ENCODE measurements at places on chromosomes 4 and X.

DNA sequence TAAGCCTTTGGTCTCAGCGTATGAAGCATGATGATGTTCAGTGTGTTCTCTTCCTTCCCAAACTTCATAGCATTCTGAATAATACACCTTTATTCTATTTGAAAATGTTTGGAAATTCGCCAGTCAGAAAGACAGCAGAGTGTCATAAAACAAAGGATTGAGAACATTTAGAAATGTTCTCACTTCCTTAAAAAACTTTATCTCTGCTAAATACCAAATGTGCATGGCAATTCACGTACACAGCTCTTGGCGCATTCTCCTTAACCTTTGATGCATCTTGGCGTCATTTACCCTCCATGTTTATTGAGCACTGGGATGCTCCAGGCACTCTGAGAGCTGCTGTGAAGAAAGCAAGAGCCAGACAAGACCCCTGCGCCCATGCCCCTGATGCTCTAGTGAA, 7.2 kb upstream of the IRF2 start:
- DNase-seq, result no peak

- DNase-seq, result no peak
These were observed 11.2 kb downstream of the TRAPPC11 start for GRCh38 chr4:183670251-183670650.

DNA sequence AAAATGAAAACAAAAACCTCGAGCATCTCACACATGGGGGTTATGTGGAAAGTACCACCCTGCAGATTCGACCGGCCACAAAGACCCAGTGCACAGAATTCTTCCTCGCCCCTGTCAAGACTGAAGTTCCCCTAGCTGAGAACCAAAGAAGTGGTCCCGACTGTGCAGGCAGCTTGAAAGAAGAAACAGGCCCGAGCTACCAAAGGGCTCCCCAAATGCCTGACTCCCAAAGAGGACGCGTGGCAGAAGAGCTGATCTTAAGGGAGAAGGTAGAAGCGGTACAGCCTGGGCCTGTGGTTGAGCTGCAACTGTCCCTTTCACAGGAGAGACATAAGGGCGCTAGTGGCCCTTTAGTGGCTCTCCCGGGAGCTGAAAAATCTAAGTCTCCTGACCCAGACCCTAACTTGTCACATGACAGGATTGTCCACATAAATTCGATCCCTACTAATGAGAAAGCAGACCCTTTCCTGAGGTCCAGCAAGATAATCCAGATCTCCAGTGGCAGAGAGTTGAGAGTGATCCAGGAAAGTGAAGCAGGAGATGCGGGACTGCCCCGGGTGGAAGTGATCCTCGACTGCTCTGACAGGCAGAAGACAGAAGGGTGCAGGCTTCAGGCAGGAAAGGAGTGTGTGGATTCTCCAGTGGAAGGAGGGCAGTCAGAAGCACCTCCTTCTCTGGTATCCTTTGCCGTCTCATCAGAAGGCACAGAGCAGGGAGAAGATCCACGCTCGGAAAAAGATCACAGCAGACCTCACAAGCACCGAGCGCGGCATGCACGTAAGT, 108.8 kb upstream of the MYOZ2 start:
- DNase-seq, result no peak

- no peak for DNase-seq
These were observed 198.0 kb upstream of the EPHA5 start for GRCh38 chr4:65868096-65868824.

DNA sequence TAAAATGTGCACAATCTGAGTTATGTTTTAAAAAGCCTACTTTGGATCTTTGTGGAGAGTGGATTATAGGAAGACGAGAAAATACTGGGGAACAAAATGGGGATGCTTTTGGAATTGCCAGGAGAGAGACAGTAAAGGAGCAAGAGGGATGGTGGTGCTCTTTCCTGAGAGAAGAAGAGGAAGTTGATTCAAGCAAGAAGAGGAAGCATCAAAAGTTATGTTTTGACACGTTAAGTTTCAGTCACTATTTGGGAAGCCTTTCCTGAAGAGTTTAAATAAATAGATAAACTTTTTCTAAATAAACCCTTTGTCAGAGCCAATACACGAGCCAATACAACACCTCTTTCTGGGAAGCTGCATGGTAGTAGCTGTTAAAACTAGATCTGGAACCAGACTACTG, 394.1 kb downstream of the GALNTL6 start:
- DNase-seq, result no peak

DNA sequence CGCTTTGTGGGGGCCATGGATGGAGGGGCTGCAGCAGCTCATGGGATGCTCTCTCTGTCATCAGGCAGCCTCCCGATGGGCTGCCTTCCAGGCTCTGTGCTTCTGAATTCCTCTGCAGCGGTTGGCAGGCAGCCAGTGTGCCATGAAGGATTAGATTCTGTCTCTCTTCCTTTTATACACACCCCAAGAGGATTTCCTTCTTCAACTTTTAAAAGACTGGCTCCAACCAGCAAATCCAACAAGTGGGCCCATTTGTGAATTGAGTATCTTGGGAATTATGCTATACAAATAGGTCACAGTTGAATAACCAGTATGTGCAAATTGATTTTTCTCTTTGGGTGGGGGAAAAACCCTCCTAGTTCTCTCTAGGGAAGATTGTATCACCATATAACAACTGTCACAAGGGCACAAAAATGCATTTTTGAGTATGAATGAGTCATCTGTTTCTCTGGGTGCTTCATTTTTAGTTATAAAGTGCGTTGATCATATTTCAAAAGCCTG, 96.8 kb upstream of the FAT1 start:
- no peak for DNase-seq

DNA sequence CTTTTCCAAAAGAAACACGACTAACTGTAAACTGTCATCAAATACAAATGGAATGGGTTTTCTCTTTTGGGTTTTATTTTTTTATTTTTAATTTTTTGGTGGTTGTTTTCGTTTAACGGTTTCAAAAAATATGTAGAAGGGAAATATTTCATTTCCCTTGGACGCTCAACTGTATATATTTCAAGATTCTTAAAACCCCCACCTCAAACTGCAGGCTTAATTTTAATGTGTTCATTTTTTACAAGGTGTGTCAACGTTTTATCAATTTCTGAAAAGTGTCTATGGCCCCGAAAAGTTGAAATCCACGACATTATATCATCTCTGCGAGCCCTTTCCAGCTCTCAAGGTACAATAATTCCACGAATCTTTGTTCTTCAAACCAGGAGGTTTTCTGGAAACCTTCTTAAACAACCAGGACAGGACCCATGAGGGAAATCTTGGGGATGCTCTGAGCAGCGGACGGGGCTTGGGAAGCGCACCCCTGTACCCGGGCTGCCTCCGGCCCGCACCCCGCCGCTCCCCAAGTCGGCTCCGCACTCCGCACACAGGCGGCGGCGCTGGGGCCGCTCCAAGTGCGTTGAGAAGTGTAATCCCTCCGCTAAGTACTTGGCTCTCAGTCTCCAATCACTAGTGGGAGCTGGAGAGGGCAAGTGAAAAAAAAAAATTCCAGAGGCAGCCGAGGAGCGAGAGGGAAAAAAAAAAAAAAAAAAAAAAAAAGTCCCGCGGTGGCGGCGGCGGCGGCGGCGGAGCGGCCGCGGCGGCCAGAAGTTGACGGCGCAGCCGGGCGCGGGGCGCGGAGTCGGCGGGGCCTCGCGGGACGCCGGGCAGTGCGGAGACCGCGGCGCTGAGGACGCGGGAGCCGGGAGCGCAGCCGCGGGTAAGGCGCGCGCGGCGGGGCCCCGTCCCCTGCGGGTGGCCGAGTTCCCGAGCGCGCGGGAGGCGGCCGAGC, at the start of gene BMPR1B:
Gene BMPR1B, plus strand, starts transcription at position 764 of the 949 bp plus-strand sequence. CDS start 346,470 bp downstream, outside the sequence.
- DNase-seq, result peak; percentile 23

DNA sequence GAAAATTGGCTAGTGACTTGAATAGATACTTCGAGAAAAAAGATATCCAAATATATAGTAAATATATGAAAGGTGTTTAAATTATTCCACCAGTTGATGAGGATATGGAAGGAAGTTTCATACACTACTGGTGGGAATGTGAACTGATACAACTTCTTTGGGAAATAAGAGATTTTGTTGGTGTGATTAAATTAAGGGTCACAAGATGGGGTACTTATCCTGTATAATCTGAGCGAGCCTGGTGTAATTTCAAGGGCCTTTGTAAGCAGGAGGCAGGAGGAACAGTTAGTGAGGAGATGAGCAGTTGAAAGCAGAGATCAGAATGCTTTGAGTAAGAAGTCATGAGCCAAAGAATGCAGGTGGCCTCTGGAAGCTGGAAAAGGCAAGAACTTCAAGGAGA, 192.2 kb downstream of the KCTD8 start:
- DNase-seq, result no peak

GRCh38 chr4:154086247-154086646, 297.4 kb upstream of the SFRP2 start:
- DNase-seq, result no peak

DNA sequence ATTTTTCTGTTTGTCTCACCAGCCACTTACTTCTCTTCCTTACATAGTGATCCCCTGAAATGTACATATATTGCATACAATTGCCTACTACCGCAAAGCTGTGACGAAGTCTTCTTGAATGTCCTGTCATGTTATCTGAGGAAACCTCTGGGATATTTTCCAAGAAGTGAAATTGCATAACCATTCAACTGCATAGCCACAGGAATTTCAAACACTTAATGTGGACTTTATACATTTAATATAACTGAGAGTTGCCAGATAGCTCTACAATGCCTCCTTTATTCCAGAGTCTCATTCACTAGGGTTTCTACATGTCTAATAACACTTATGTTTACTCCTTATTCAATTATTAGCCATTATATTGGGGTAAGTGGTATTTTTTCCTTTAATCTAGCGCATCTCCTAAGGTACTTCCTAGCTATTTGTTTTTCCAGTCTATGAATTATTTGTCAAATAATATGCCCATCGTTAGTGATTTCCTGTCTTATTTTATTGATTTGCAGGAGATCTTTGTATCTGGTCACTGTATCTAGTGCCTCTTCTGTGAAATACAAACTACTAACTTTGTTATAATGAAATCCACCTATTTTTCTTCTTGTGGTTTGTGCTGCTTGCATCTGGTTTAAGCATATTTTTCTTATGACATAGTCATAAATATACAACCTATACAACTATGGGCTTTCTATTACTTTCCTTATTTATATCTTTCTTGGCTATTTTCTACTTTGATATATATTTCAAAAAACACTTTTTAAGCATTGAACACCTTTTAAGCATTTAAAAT, 69.2 kb upstream of the GRID2 start:
- no peak for DNase-seq

- no peak for DNase-seq
These were observed 29.4 kb upstream of the GYG2 start for GRCh38 chrX:2799369-2799768.

DNA sequence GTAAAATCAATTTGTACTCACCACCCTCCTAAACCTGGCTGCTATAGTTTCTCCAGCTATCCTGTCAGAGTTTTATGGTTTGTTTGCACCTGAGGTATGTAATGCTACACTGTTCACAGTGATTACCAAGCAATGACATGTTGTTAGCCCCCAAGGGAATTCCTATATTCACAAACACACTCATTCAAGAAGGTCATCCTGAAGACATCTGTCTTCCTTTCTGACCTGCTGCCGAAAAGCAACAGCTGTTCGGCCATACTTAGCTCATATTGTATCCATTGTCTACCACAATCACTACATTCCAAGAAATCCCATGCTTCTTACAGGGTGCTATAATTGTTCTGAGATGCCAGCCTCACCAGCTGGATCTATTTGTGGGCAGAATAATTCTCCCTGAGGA, 160.1 kb upstream of the GYPA start:
- no peak for DNase-seq

DNA sequence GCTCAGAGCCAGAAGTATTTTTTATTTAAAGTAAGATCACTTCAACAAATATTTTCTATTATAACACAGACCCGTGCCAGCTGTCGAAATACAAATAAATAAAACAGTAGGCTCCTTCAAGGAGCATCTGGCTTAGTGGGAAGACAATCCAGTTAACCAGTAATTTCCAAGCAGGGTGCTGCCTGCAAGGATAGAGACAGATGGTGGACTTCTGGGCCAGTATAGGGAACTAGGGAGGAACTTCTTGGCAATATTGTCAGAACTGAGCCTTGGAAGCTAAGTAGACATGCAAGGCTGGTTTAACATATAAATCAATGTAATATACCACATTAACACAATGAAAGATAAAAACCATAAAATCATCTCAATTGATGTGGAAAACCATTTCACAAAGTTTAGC, 17.0 kb upstream of the MTMR1 start:
- DNase-seq, result no peak

DNA sequence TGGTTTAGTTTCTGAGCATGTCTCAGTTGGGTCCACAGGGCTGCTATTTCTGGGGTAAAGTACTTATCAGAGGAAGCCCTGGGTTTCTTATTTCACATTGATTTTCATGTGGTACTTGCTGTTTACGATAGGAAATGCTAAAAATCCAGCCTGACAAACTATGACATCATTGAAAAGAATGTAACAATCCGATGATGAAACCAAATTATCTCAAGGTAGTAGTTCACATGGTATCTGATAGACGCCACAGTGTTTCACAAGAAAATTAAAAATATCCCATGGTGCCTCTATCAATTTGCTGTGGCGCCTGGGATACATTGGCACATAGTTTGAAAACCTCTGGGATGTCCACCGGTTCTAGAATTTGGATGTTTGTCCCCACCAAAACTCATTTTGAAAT, 418.9 kb upstream of the RPS6KA3 start:
- no peak for DNase-seq

- no peak for DNase-seq
These were observed 120.4 kb downstream of the TMEM164 start for GRCh38 chrX:110123331-110123782.

DNA sequence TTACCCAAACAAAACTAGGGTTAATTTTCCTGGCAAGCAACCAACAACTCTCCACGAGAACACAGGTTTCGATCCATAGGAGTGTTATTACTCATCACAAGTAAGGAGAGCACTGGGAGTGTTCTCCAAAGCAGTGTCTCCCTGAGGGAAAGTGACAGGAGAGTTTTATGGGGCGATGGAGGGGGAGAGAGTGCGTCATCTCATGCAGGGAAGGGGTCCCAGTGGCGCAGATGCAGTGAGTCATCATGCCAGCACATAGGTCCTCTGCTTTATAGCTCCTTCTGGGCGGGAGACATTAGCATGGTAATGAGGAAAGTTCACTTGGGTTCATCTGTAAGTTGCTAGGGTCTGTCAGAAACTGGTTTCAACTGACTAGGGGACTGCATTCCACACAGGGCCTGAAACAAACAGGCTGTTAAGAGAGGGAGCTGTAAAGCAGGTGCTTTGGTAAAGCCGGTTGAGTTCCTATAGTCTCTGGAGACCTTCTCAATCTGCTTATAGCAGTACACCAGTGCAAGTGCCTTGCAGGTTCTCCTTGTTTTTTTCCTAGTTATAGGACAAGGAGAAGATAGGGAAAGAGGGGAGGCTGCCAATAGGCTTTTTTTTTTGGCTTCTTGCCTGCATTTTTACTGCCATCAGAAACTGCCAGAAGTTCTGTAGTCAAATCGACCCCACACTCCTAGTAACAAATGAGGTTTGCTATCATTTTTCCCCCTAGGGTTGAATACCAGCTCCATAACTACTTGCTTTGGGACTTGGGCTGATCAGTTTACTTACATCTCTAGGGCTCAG, 12.8 kb upstream of the BOD1L1 start:
- no peak for DNase-seq

- no peak for DNase-seq
These were observed at the start of gene RHOH for GRCh38 chr4:40196724-40197281. Gene RHOH (plus strand): TSS chr4:40197031. CDS start chr4:40243387, 46,356 bp downstream.
